ENCODE measurements at places on chromosomes 1 and 21.

GRCh38 chr1:226762988-226763904, 24.2 kb upstream of the ITPKB start:
- DNase-seq, result no peak

- DNase-seq, result peak; percentile 43
These were observed 73.3 kb upstream of the CACNA1E start for GRCh38 chr1:181409981-181410380.

DNA sequence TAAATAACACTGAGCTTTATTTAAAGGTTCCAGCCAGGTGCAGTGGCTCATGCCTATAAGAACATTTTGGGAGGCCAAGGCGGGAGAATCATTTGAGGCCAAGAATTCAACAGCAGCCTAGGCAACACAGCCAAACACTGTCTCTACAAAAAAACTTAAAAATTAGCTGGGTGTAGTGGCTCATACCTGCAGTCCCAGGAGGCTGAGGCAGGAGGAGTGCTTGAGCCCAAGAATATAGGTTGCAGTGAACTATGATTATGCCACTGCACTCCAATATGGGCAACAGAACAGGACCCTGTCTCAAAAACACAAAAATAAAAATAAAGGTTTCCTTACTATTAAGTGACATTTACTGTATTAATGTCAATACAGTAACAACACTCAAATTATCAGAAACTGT, 2.1 kb downstream of the TAF12 start:
- no peak for DNase-seq

DNA sequence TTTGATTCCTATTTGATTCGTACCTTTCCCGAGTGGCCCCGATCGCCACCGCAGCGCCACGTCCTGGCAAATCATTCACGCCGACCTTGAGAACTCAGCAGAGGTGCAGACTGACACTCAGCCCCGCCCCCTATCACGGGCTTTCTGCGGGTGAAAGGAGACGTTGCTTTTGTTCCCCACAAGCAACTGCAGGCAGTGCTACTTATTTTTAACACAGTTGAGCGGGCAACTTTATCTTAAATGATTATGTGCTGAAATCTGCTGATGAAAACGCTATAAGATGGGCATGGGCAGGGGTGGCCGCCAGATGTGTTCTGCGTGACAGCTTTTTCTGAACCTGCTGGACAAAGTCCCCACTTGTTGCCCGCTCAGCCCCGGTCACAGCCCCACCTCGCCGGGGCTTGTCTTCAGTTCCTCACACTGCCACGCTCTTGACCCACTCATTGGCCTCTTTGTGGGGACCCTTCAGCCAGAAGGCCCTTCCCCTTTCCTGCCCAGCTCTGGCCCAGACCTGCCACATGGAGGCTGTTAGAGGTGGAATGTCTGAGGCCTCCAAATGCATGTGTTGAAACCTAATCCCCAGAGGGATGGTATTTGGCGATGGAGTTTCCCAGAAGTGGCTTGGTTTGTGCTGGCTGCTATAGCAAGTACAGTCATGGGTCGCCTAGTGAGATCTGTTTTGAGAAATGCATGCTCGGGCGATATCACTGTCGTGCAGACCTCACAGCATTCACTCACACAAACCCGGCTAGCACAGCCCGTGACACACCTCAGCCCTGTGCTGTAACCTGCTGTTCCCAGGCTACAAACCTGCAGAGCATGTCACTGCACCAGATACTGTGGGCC, 15.7 kb upstream of the PDXK start:
- DNase-seq, result peak; percentile 71

DNA sequence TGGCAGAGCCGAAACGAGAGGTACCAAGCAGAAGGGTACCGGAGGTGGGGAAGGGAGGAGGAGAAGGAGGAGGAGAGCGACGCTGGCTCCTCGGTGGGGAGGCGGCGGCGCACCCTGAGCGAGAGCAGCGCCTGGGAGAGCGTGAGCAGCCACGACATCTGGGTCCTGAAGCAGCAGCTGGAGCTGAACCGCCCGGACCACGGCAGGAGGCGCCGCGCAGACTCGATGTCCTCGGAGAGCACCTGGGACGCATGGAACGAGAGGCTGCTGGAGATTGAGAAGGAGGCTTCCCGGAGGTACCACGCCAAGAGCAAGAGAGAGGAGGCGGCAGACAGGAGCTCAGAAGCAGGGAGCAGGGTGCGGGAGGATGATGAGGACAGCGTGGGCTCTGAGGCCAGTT, 32.4 kb downstream of the STYXL2 start:
- no peak for DNase-seq

GRCh38 chr1:89762779-89763648, 57.8 kb upstream of the LRRC8D start:
- peak; percentile 94 for DNase-seq

GRCh38 chr1:106534612-106535011, 521.9 kb upstream of the PRMT6 start:
- no peak for DNase-seq

DNA sequence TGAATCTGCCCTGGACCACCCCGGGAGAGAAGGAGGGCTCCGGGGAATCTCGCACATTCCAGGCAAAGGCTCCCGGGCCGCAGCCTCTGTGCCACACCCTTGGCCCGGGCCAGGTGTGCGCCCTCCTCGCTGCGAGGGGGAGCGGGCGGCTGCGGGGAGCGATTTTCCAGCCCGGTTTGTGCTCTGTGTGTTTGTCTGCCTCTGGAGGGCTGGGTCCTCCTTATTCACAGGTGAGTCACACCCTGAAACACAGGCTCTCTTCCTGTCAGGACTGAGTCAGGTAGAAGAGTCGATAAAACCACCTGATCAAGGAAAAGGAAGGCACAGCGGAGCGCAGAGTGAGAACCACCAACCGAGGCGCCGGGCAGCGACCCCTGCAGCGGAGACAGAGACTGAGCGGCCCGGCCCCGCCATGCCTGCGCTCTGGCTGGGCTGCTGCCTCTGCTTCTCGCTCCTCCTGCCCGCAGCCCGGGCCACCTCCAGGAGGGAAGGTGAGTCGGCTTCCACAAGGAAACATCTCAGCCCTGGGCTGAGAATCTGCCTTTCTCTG, at the start of gene LAMC2:
Gene LAMC2 (plus strand): TSS at position 324 of the 550 bp plus-strand sequence. CDS start 89 bp downstream, at position 413.
- no peak for DNase-seq

DNA sequence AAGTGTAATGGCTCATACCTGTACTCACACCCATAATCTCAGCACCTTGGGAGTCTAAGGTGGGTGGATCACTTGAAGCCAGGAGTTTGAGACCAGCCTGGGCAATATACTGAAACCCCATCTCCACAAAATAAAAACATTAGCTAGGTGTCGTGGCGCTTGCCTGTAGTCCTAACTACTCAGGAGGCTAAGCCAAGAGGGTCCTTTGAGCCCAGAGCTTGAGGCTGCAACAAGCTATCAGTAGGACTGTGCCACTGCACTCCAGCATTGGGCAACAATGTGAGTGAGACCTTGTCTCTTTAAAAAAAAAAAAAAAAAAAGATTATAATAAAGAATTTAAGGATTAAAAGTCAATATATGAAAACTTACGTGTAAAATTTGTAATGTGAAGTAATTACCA, 11.7 kb downstream of the BPNT1 start:
- DNase-seq, result no peak

GRCh38 chr1:10604966-10605365, 130.2 kb downstream of the PEX14 start:
- no peak for DNase-seq

Measured in brain (organoid and tissue), 16 donors.